Activated CD8-positive, alpha-beta memory T cell treated with anti-CD3 and anti-CD28 coated beads for 48 hours (primary cell): ENCODE measurements at places on chromosomes 12 and 14.

GRCh38 chr14:64303471-64303917 lies 9.3 kb upstream of the ESR2 start:
- no peak for DNase-seq

DNA sequence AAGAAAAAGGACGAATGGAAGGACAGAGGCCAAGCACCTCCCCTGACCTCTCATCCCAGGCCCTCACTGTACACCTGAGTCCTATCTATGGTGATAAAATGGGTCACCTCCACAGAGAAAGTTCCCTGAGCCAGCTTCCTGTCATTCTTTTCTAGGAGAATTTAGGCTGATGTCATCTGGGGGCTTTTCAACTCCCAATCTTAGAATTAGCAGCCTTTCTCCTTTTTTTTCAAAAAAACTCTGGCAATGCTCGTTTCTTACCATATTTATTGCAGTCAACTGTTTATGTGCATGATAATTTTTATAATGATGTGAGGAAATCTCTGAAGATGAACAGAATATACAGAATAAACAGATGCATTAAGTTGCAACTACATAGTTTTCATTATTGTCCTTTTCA lies 177.6 kb downstream of the SNAPC1 start:
- no peak for DNase-seq

- DNase-seq, result no peak
Measured at GRCh38 chr14:51774209-51774608, 86.2 kb upstream of the GNG2 start.

- DNase-seq, result no peak
Measured at GRCh38 chr14:35149239-35149638, 26.9 kb downstream of the PRORP start.

- DNase-seq, result no peak
Measured at GRCh38 chr12:115095073-115095748, 411.2 kb upstream of the TBX3 start.

DNA sequence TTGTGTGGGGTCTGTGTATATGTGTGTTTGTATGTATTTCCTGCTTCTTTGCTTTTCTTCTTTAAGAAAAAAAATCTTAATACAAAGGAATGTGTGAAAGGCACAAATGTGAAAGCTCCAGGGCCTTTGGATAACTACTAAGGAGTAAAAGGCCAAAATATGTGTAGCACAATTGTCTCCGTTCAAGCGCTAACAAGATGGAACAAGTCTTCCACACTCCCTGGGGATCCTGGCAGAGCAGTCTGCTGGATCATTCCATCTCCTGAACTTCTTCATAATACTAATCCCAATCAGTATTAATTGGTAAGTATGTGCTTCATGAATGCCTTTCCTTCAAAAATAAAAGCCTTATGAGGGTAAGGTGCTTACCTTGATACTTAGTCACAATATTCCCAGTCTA lies 462.5 kb upstream of the TBX3 start:
- DNase-seq, result no peak

GRCh38 chr12:6542209-6543009 lies 8.1 kb downstream of the GAPDH start:
- DNase-seq, result no peak

DNA sequence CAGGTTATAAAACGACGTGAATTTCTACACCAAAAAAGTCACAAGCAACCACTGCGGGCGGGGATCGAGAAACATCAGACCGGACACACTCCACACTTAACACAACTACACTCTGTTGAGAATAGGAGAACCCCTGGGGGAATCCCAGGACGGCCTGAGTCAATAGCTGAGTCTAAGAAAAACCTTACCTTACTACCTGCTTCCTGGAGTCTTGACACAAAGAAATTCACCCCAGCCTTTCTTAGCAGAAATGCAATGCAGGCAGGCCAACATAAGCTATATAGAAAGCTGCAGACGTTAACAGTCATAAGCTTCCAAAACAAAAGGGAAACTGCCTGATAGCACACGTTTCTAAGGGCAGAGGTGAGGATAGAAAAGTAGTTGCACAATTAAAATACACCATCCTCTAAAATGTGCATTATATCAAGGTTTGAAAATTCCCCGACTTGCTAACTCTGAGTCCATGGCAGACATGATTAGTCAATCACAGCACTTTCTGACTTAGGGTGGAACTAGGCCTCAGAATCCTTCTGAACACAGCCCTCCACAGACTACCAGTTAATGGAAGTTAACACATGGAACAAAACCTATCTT lies 68.0 kb downstream of the CCDC88C start:
- DNase-seq, result peak; percentile 49

DNA sequence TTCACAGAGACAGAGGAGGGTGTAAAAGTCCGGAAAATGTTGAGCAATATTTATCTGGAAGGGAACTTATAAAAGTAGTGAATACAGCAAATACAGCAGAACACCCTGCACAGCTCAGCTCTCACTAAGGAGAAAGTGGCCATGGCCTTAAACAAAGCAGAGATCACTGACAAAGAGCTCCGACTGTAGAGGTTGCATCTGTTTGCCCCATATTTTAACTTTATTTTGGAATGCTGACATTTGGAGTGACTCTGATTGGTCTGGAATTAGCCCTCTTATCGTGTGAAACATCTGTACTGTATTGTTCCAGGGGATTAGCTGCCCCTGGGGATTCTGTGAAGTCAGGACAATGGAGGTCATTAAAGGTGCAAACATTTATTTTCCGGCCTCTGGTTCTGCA lies 1275.7 kb upstream of the FLRT2 start:
- DNase-seq, result no peak

DNA sequence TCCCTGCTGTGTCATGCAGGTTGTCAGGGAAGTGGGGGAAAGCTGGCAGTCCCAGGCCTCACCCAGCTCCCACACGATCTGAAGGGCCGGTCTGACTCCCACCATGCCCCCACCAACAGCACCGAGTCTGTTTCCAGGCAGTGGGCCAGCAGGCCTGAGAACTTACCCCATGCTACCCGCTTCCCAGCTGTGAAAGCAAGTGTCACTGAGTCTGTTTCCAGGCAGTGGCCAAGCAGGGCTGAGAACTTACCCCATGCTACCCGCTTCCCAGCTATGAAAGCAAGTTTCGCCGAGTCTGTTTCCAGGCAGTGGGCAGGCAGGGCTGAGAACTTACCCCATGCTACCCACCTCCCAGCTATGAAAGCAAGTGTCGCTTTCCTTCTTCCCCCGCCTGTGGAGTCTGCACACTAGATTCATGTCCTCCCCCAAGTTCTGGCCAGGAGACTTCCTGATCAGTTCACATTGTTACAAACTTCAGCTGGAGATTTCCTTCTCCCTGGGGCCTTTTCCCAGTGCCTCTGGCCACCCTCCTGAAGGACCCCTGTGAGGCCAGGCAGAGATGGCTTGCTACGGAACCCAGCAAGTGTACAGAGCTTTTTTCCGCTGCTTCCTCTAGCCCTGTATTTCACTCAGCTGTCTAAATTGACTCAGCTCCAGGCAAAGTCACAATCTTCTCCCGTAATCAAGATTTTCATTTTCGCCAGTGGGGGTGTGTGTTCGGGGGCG lies 435.4 kb downstream of the TMTC2 start:
- no peak for DNase-seq

GRCh38 chr12:18320036-18320617 lies 58.8 kb downstream of the PIK3C2G start:
- no peak for DNase-seq

GRCh38 chr12:24668563-24668962 lies 280.3 kb downstream of the BCAT1 start:
- no peak for DNase-seq

GRCh38 chr12:51917041-51917590 lies 9.8 kb downstream of the ACVRL1 start:
- DNase-seq, result no peak

- DNase-seq, result no peak
Measured at GRCh38 chr12:104570174-104570907, 113.6 kb downstream of the CHST11 start.

DNA sequence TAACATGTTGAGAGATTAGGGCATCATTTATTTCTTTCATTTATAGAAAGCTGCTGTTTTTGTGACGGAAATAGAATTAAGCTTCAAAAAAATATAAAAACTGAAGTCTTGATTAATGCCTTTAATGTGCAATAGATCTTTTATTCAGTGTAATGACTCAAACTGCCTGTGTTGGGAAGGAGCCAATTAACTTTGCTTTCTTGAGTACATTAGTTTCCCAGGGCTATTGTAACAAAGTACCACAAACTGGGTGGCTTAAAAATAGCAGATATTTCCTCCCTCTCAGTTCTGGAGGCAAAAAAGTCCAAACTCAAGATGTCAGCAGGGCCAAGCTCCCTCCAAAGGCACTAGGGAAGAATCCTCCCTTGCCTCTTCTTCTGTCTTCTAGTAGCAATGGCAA lies 36.6 kb downstream of the EID3 start:
- no peak for DNase-seq

DNA sequence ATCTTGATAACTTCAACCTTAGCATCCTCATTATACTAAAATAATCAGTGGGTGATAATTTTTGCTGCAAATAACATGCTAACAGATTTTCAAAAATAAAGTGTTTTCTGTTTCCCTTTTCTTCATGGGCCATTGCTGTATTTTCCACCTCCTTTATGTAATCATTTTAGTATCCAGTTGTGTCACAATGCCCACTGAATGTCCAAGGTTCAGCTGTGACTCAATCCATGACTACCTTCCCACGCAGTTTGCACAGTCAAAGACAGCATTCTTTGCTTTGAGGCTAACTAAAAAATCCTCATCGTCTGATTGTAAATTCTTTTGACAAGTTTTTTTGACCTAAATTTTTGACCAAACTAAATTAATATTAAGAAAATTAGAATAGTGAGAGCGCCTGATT lies 474.1 kb downstream of the FLRT2 start:
- DNase-seq, result no peak

GRCh38 chr12:42575717-42576116 lies 13.8 kb downstream of the PRICKLE1 start:
- no peak for DNase-seq

- DNase-seq, result no peak
Measured at GRCh38 chr14:73742520-73743238, 28.5 kb upstream of the PNMA1 start.

DNA sequence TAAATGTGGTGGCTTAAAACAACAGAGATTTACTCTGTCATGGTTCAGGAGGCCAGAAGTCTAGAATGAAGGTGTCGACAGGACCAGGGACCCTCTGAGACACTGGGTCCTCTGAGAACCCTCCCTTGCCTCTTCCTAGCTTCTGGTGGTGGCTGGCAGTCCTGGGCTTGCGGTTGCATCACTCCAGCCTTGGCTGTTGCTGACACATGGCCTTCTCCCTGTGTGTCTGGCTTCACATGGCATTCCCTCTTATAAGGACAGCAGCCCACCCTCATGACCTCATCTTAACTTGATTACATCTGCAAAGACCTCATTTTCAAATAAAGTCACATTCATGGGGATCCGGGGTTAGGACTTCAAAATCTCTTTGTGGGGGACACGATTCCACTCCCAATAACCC lies 36.9 kb downstream of the MVK start:
- no peak for DNase-seq

DNA sequence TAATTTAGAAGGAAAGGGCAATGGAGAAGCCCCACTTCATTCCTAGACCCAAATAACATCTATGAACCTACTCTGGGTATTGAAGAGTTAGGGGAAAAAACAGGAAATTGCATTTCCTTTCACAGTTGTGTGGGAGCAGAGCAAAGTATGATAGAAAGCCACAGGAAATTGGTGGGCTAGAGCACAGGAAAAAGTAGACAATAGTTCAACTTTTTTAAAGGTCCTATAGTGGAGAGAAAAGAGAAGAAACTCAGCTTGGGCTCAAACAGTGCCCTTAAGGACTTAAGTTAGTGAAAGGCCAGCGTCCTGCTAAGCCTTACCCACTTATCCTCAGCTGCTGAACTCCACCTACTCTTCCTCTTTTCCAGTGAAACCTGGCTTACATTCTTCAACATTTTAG lies 258.1 kb downstream of the DPY19L2 start:
- DNase-seq, result no peak

GRCh38 chr14:106491851-106492250 lies 965.5 kb downstream of the TMEM121 start:
- DNase-seq, result no peak

GRCh38 chr14:32896979-32897697 lies 41.5 kb upstream of the NPAS3 start:
- DNase-seq, result no peak

DNA sequence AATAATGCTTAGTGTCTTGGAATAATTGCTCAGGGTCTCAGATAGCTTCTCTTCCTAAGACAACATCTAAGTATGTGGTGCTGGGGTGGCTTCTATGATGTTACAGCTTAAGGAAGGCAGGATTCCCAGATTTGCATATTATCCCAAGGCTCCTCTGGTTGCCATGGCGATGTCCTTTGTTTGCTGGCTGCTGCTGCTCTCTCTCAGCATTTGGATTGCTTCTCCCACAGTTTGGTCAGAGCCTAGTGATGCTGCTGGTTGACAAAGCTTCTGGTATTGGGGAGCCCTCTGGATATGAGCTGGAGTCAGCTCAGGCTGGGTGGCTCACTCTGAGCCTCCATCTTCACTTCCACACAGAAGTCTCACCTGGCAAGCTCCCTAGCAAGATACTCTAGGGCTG lies 56.4 kb upstream of the FBXO33 start:
- no peak for DNase-seq

GRCh38 chr12:121009741-121010140 lies 6.5 kb downstream of the C12orf43 start:
- no peak for DNase-seq

- no peak for DNase-seq
Measured at GRCh38 chr12:55847603-55848291, 5.0 kb upstream of the MMP19 start.

DNA sequence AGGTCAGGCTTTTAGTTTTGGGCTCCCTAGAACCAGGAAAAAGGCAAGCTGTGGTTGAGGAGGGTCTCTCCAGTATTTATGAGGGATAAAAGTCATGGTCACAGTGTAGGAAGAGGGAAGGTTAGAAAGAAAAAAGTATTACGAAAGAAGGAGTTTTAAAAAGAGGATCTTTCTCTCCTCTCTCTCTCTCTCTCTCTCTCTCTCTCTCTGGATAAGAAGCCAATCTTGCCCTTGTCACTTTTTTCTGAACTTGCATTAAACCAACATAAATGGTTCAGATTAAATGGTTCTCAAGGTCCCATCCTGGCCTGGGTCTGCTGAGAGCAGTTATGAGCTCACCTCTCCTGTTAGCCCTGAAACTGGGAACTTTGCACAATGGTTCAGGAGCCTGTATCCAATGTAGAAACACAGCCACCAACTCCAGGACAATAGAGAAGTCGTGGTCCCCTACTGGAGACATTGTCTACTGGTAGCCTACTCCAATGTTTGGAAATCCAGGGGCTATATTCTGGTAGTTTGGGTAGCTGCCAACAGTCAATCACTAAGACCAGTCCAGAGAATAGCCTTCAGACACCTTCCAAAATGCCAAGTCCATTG lies 131.9 kb downstream of the DAD1 start:
- no peak for DNase-seq

GRCh38 chr12:52942901-52943181 lies 6.1 kb upstream of the KRT18 start:
- no peak for DNase-seq

GRCh38 chr12:123487428-123487827 lies 29.5 kb downstream of the SNRNP35 start:
- no peak for DNase-seq

GRCh38 chr12:18643681-18644080 lies 94.1 kb downstream of the PLCZ1 start:
- no peak for DNase-seq

- no peak for DNase-seq
Measured at GRCh38 chr14:68018598-68018997, 199.0 kb downstream of the RAD51B start.
